ENCODE measurements at places on chromosomes 1 and 21.

GRCh38 chr1:200802865-200803512 lies 64.3 kb downstream of the CAMSAP2 start:
- peak; percentile 73 for DNase-seq

DNA sequence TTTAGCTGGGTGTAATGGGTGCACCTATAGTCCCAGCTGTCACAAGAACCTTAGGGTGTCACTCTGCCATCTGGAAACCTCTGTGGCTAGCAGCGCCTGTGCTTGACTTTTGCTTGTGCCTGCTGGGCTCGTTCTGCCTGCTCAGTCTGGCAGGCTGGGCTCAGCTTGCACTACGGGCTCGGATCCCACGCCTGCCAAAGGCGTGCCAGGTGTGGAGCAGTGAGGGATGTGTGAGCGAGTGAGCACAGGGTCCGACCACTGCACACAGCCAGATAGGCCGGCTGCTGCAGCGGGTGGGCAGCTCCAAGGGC lies 2.8 kb upstream of the LSM10 start:
- no peak for DNase-seq

- no peak for DNase-seq
Measured at GRCh38 chr1:31198150-31198549, 41.5 kb downstream of the NKAIN1 start.

DNA sequence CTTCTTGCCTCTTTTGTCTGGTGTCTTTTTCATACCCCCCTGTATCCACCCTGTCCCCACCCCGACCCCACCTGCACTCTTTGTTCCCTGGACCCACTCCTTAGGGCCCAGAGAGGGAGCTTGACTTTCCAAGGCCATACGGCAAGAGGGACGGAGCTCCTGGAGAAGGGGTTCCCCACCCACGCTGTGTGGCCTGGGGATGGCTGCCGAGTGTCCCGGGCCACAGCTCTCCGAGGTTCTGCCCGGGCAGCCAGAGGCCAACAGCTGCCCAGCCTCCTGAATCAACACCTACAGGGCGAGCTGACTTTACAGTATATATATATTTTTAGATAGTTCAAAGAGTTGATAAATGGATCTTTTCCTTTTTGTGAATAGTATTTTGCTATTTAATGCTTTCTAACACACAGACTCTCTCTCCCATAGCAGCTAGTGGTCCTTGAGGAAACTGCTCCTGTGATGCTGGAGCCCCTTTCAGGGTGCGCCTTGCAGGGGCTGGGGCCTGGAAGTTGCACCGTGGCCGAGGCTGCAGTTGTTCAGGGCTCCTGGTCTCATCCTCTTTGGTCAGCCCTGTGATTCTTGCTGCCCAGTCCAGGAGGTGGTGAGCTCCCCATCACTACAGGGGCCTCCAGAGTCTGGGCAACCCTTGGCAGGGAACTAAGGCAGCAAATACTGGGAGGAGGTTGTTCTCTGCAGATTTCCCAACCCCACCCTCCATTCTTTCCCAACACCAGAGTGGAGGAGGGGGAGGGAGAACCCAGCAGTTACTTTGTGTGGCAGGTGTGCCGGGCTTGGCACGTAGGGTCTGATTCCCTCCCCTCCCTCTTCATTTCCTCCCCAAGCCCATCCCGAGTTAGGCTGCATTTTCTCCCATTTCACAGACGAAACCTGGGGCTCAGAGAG lies 321.6 kb downstream of the PTPRU start:
- DNase-seq, result no peak

GRCh38 chr1:91647061-91647460 lies 146.4 kb downstream of the CDC7 start:
- DNase-seq, result no peak
